ENCODE measurements at places on chromosomes 7 and 10. TPM values are rescaled to one million over a fixed set of nuclear protein-coding genes. Genes with fewer than 3 reads are reported as not detected.

UTF1 gene
- not detected for total RNA-seq

TMEM196 gene
- 0.52 TPM for total RNA-seq

PPP1R3C gene
- total RNA-seq, result 218 TPM

SLC35B4 gene
- total RNA-seq, result 6.8 TPM

GPR15LG gene
- not detected for total RNA-seq

PRTFDC1 gene
- total RNA-seq, result 6.8 TPM

CALML3 gene
- total RNA-seq, result not detected

FBXL13 gene
- 3.7 TPM for total RNA-seq

SPDYE11 gene
- total RNA-seq, result not detected

ARMS2 gene
- not detected for total RNA-seq

PPP1R3A gene
- 65.8 TPM for total RNA-seq

NKX1-2 gene
- total RNA-seq, result not detected

VSTM4 gene
- total RNA-seq, result 40.7 TPM

EPHA1 gene
- 0.52 TPM for total RNA-seq

LIPK gene
- total RNA-seq, result not detected

ADCY1 gene
- total RNA-seq, result 9.9 TPM

GRM3 gene
- under 0.01 TPM for total RNA-seq

LRRC17 gene
- 28.2 TPM for total RNA-seq

PAXIP1 gene
- total RNA-seq, result 7.8 TPM

IDI2 gene
- not detected for total RNA-seq

EN2 gene
- under 0.01 TPM for total RNA-seq

PAPSS2 gene
- 8.9 TPM for total RNA-seq

GBX1 gene
- not detected for total RNA-seq

NPC1L1 gene
- total RNA-seq, result not detected

CALHM3 gene
- not detected for total RNA-seq

CPVL gene
- 25.1 TPM for total RNA-seq

INTS1 gene
- total RNA-seq, result 16.7 TPM

HGF gene
- 4.7 TPM for total RNA-seq

AMZ1 gene
- total RNA-seq, result under 0.01 TPM

TAC1 gene
- total RNA-seq, result 1.6 TPM

PON3 gene
- total RNA-seq, result 5.2 TPM

CFAP69 gene
- 2.6 TPM for total RNA-seq

CNNM1 gene
- total RNA-seq, result not detected

ICA1 gene
- total RNA-seq, result 8.9 TPM

DPP6 gene
- 4.2 TPM for total RNA-seq

All from skeletal muscle tissue (tissue), 5 donors.